ENCODE measurements at places on chromosomes 6 and 20. TPM values are rescaled to one million over a fixed set of nuclear protein-coding genes. Genes with fewer than 3 reads are reported as not detected.
A peak's percentile ranks its signal among the peaks of the same experiment; 100 is the strongest.

The TRERF1 gene
- total RNA-seq = 12.0 TPM

The BACH2 gene
- 0.65 TPM for total RNA-seq

The PRR18 gene
- not detected for total RNA-seq

The PTCHD4 gene
- total RNA-seq = 9.8 TPM

The PTCRA gene
- not detected for total RNA-seq

The SF3B5 gene
- 14.8 TPM for total RNA-seq

The TRIM40 gene
- total RNA-seq = not detected

The SUMO4 gene
- not detected for total RNA-seq

The PPP1R14C gene
- total RNA-seq = 2.1 TPM

The CCM2L gene
- total RNA-seq = not detected

The NHLRC1 gene
- 3.0 TPM for total RNA-seq

GRCh38 chr20:53716395-53716794 lies 122.8 kb upstream of the ZNF217 start:
- no peak for DNase-seq

- DNase-seq = no peak
Measured at GRCh38 chr6:91437315-91437729, 850.5 kb upstream of the MAP3K7 start.

- DNase-seq = no peak
Measured at GRCh38 chr6:22925304-22925835, 356.0 kb downstream of the HDGFL1 start.

DNA sequence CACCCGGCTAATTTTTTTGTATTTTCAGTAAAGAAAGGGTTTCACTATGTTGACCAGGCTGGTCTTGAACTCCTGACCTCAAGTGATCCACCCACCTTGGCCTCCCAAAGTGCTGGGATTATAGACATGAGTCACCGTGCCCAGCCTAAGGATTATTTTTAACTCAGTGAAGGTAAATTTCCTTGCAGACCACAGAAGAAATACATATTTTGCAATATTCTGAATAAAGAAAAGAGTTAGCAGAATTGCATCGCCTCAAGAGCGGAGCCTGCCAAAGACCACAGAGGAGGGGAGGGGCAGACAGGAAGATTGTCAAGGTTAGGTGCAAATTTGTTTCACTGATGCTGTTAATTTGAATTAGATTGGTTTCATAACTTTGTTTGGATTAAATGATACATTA lies 47.4 kb downstream of the SOD2 start:
- peak; percentile 67 for DNase-seq

DNA sequence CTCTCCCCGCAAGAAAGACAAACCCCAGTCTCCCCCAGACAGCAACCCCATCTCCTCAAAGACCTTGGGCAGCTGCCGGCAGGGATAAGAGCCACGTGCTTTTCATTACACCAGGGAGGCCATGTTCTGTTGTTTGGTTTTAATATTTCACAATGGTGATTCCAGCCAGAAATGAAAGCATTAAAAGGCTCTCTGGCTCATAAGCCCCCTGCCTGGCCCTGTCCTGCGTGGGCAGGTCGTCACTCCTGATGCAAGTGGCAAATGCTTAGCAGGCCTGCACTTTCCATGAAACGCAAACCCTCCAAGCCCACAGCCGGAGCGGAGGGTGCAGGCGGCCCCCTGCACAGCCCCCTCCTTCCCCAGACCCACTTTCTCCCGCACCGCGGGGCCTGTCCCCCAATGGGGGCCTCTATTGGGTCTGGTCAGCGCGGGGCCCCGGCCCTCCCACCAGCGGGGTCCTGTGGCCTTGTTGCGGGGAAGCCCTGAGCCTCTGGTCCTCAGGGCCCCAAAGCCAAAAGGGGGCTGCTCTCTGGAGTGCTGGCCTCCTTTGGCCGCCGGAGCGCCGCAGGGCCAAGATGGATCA lies 77.2 kb downstream of the TMEM242 start:
- peak; percentile 69 for DNase-seq

DNA sequence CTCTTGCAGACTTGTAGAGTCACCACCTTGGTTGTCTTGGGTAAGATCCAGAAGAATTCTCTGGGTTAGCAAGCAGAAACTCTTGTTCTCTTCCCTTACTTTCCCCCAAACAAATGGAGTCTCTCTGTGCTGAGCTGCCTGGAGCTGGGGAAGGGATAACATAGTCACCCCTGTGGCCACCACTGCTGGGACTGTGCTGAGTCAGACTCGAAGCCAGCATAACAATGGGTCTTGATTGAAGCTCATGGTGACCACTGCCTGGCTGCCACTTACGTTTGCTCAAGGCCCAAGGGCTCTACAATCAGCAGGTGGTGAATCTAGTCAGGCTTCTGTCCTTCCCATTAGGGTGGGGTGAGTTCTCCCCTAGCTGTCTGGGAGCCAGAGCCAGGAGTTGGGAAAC lies 15.4 kb upstream of the ERVFRD-1 start:
- DNase-seq = peak; percentile 32

GRCh38 chr6:69914015-69914485 lies 47.7 kb downstream of the COL19A1 start:
- DNase-seq = no peak

GRCh38 chr6:132187816-132188215 lies 213.5 kb downstream of the MOXD1 start:
- no peak for DNase-seq

- DNase-seq = peak; percentile 75
Measured at GRCh38 chr6:32244946-32245398, 21.1 kb upstream of the NOTCH4 start.

DNA sequence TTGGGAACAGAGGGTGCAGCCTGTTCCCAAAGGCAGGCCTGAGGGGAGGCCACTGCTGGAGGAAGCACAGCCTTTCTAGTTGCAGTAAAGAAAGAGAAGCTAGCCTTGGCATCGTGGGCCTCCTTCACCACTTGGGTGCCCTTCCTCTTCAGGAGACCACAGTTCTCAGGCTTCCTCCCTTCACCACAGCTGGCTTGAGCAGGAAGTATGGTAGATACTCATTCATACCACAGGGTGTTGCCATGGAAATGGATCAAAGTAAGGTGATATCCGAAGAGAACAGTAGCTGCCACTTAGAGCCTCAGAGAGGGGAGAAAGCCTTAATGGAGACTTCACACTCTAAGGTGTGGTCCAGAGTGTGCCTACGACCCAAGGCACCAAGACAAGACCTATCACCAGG lies 120.4 kb upstream of the RIPOR2 start:
- no peak for DNase-seq

- no peak for DNase-seq
Measured at GRCh38 chr20:32610472-32611218, 25.5 kb upstream of the NOL4L start.

DNA sequence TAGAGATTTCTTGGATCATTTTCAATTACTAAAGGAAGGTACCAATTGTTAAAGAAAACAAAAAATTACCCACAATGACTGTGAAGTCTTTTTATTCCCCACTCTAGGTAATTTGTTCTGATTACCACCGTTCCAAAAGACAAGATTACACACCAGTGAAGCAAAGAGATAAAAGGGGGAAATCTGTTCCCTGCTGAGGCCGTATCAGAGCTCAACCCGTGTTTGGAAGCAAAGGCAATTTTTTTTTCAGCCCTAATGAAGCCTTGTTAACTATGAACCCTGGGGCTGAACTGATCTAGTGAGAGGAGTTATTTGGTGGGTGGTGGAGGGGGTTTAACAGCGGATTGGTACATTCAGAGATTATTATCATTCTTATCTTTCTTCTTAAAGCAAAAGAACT lies 128.5 kb downstream of the ALDH8A1 start:
- no peak for DNase-seq

- DNase-seq = peak; percentile 4
Measured at GRCh38 chr6:87968435-87969278, 79.0 kb upstream of the SPACA1 start.

GRCh38 chr6:91387290-91388059 lies 800.6 kb upstream of the MAP3K7 start:
- DNase-seq = no peak

GRCh38 chr6:10194816-10195672 lies 219.8 kb downstream of the TFAP2A start:
- no peak for DNase-seq

- DNase-seq = peak; percentile 43
Measured at GRCh38 chr6:134217105-134217797, 100.7 kb downstream of the SGK1 start.

- no peak for DNase-seq
Measured at GRCh38 chr20:25282034-25282781, 34.3 kb downstream of the PYGB start.

DNA sequence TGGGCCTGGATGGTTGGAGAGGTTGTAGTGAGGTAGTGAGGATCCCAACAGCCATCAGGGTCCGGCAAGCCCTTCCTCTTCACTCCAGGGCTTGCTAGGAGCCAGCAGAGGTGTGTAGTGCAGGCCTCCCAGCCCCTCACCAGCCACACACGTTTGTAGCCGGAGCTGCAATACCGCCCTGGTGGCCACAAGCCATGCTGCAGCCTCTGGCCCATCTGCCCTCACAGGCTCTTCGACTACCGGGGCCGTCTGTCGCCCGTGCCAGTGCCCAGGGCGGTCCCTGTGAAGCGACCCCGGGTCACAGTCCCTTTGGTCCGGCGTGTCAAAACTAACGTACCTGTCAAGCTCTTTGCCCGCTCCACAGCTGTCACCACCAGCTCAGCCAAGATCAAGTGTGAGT lies 36.4 kb downstream of the EIF2S2 start:
- no peak for DNase-seq

DNA sequence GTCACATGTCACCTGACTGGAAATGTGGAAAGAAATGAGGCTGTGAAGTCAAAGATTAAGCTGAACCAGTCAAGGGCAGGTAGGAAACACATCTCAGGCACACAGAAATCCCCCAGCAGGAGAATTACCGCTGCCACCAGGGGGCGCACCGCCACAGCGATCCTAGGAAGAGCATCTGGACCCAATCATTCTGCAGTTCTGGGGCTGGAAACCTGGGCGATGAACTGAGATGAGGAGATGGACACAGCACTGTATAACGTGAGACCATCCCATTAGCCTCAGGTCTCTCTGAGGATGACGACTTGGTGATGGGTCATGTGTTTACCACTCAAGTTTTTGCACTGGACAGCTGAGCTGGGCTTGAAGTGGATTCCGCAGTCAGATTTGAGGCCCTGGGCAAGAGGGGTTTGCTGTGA lies 6.5 kb upstream of the SLC24A3 start:
- DNase-seq = peak; percentile 45

DNA sequence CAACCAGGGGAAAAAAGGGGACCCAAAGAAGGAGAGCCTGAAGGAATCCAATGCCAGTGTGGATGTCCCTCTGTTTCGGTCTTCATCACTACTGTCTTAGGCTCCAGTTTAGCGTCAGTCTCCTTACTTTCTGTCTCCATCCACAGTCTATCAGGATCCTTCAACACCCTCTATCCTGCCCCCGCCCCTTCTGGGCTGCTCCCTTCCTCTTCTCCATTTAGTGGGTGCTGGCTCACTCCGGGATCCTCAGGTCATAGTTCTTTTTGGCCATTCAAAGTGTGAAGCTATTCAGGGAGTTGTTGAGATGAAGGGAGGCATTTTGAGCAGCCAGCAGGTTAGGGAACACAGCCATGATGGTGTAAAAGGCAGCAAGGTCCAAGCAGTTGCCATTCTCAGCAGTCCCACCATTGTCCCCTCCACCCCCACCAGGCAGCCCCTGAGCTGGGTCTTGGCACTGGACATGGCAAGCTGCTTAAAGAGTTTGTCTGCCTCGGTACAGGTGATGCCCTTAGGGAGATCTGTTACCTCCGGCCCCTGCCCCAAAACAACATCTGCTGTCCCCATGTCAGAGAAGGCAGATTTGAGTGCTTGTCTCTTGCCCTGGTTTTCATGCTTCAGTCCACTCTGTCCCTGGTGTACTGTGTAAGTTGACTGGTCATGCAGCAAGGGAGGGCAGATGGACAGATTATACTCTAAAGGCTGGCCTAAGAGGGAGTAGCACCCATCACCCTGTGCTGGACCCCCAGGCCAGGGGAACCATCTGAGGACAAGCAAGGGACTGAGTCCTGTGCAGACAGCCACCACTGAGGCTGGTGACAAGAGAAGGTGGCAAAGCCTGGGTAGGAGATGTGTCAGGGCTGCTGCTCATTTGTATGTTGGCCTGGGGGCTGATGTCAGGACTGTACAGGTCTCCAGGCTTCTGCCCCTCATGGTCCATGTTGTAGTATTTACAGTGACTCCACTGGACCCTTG lies 842.0 kb downstream of the HACE1 start:
- DNase-seq = no peak

GRCh38 chr6:131377112-131377705 lies 195.8 kb upstream of the ARG1 start:
- no peak for DNase-seq

DNA sequence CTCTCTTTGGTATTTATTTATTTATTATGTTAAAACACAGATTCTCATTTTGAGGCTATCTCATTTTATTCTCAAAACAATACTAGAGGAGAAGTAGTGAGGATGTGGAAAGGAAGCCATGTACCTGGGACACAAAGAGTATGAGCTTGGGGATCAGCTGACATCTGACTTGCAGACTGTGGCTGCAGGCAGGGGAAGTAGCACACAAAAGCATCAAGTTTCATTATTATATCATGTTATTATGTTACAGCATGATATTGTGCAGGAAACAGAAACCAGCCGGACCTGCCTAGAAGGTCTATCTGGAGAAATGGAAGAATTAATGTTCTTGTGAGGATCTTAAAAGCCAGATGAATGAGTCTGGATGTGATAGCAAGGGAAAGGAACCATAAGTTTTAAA lies 248.2 kb downstream of the KHDC1L start:
- DNase-seq = no peak

DNA sequence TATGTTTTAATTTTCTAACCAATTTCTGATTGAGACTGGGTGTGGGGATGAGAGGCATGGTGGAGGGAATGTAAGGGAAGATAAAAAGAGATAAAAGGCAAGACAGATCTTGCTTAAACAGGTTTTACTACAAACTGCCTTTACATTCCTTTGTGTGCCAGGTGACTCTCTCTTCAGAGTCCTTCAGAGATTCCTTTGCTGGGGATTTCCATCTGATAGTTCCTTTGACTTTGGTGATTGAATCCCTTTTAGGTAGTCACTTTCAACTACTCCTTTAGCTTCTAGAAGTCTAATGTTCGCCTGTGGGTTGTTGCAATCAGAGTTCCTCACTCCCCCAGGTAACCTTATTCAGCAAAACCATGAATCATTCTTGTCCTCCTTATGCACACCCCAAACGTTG lies 283.3 kb upstream of the MANEA start:
- DNase-seq = no peak

DNA sequence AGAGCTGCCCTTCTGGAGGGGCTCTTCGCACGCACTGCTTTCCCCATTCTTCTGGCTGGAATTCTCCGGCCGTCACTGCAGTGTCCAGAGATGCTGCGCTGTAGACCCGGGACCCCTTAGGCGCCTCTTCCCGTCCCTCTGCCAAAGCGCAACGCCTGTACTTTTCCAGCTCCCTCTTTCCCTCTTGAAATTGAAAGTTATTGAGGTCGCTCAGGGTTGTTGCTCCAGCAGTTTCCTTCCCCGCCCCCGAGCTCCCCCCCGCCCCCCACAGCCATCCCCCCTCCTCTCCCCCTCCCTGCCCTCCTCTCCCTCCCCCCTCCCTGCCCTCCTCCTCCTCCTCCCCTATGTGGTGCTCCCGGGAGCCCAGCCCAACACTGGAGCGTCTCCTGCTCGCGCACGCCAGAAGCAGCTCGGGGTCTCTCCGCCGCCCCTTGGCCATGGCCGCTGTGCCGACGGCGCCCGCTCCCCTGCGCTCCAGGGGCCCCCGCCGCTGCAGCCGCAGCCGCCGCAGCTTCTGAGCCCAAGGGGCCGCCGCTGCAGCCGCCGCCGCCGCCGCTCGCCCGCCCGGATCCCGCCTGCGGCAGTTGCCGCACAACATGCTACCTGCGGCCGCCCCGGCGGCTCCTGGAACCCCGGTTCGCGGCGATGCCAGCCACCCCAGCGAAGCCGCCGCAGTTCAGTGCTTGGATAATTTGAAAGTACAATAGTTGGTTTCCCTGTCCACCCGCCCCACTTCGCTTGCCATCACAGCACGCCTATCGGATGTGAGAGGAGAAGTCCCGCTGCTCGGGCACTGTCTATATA lies at the start of gene RSPO3:
Gene RSPO3 (plus strand): TSS at position 374 of the 804 bp plus-strand sequence. CDS start 522 bp downstream, outside the sequence.
- DNase-seq = peak; percentile 42

- peak; percentile 22 for DNase-seq
Measured at GRCh38 chr6:125481056-125481455, 179.3 kb upstream of the HDDC2 start.
